Cerebellar nuclear complex (tissue), 1 donor: ENCODE measurements at places on chromosomes 12 and 14.

- DNase-seq = no peak
These were observed 160.1 kb upstream of the CPNE8 start for GRCh38 chr12:39065455-39065854.

DNA sequence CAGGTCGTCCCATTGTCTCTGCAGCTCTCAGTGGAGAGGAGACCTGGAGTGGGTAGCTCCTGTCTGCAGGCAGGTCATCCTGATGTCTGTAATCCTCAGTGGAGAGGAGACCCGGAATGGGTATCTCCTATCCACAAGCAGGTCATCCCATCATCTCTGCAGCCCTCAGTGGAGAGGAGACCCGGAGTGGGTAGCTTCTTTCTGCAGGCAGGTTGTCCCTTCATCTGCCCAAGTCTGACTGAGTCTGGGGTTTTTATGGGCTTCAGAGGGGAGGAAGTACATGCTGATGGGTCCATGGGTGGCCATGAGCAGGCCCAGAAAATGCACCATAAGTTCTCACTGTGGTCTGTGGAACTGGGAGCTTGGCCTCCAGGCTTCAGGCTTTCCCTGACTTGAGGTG, 28.9 kb upstream of the PAPLN start:
- DNase-seq = no peak

DNA sequence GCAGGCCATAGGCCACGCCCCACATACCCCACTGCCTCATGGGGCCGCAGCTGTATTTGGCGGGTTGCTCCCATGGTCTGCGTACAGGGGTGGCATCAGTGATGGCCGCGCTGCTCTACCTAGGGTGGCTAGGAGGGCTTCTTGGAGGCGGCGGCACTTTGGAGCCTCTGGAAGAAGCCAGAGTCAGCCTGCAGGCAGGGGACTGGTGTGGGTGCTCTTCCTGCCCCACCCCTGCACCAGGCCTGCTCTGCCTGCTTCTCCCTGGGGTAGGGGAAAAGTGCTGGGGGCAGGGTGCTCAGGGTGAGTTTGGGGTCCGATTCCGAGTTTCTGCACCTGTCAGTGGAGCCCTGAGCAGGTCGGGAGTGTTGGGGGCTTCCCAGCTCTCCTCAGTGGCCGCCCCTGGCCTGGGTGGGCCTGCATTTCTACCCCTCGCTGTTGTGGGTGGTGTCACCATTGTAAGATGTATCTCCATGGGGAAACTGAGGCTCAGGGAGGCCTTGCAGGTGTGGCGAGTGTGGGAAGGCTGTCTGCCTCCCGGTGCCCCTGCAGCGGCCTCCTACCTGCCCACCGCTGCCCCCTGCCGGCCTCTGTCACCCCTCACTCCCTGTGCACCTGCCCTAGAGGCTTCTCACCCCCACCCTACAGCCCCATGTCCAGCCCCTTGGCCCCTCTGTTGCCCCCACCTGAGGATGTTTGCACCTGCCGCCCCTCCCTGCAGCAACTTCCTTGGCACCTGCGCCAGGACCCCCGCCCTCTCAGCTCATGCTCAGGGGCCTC, 5.5 kb downstream of the CEP170B start:
- no peak for DNase-seq

GRCh38 chr14:103179094-103179493, 55.8 kb downstream of the TNFAIP2 start:
- no peak for DNase-seq
